ENCODE measurements at places on chromosomes 6 and 20.

- no peak for DNase-seq
Observed at GRCh38 chr6:53306819-53307347, 41.9 kb downstream of the ELOVL5 start.

- DNase-seq = peak; percentile 43
Observed at GRCh38 chr20:44805979-44806620, 4.2 kb downstream of the RIMS4 start.

GRCh38 chr20:18794428-18794787, 19.2 kb upstream of the SCP2D1 start:
- peak; percentile 26 for DNase-seq

DNA sequence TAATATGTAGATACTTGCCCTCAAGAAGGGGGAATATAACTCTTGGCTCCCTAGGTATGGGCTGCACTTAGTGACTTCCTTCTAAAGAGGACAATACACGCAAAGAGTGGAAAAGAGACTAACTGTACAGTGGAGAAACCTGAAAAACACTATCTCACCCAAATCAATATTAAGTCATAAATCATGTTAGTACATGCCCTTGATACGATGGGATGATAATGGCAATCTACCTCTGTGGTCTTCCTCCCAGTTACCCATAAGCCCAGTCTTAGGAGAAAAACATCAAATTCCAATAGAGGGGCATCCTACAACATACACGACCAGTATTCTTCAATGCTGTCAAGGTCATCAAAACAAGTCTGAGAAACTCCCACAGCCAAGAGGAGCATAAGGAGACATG, 1.3 kb downstream of the TRIM26 start:
- no peak for DNase-seq

DNA sequence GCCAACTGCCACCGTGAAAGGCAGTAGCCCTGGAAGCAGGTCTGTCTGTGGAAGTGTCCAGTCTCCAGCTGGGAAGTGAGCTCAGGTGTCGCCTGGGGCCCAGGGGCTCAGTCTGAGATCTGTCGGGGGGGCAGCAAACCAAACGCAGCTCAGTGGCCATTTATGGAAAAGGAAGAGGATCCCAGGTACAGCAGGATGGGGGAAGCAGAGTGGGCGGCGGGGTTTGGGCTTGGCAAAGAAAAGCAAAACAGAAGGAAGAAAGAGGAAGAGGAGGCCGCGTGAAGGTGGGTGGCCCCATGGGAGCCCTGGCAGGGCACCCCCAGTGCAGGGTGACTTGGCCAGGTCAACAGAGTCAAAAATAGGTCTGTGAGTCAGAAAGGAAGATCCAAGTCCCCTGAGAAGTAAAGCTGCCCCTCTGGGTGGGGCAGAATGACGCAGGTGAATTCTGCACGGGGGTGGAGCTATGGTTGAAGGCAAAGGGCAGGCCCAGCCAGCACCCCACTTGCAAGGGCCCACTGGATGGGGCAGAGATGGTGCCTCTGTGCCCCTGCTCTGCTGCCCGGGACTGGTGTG, 5.3 kb downstream of the PXDC1 start:
- no peak for DNase-seq

DNA sequence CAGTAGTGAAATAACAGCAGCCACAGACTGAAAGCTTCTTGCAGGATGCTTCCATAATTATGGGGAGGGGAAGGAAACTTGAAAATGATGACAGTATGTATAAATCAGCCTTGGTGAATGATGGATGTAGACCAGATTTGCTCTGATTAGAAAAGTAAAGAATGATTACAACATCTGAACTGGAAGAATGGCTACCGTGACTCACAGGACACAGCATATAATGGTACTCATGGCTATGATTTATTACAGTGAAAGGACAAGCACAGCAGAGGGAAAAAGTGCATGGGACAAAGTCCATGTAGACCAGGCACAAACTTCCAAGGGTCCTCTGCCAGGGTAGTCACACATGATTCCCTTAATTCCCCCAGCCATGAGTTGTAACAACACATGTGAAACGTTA, 70.7 kb upstream of the POPDC3 start:
- DNase-seq = no peak

- DNase-seq = no peak
Observed at GRCh38 chr6:169935348-169935718, 183.9 kb downstream of the ERMARD start.

DNA sequence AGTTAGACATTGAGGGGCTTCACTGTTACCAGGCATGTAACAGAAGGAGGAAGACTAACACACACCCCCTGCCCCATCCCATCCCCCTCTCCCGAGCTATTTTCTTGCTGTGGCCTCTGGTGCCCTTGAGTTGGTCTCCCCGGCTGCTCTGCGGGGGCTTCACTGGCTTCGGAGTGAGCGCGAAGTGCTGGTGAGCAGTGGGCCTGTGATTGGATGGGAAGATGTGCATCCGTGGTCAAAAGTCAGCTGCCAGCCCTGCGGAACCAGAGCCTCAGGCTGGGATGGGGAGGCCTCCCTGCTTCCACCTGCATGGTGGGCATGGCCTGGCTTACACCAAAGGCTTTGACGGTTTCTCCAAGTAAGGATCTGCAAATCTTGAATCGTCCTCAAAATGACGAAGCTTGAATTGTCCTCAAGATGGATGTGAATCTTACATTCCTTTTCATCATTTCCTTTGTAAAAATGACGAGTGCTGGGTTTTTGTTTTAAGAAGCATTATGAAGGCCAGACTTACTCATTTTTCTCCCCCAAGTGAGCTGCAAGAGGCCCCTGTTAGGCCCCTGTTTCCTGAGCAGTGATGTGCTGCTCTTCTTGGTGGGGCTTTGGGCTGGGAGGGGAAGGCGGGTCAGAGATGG, 23.7 kb downstream of the SPATA2 start:
- no peak for DNase-seq

- no peak for DNase-seq
Observed at GRCh38 chr20:59253779-59254319, 46.6 kb upstream of the EDN3 start.

DNA sequence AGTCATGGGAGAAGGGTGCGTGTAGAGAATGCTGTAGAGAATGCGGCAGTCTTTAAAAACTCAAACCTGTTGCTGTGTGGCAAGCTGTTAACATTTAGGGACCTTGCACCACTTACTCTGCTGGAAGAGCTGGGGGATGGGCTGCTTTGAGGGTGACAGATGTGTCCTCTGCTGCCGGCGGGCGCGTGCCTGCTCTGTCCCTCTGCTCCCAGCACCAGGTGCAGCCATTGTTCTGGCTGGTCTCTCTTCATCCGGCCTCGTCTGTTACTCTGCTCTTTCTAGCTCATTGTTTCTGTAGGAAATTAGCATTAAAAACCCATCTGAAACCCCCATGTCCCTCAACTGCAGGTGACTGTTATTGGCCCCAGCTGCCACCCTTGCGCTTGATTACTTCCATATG, 78.5 kb downstream of the CBFA2T2 start:
- peak; percentile 88 for DNase-seq

DNA sequence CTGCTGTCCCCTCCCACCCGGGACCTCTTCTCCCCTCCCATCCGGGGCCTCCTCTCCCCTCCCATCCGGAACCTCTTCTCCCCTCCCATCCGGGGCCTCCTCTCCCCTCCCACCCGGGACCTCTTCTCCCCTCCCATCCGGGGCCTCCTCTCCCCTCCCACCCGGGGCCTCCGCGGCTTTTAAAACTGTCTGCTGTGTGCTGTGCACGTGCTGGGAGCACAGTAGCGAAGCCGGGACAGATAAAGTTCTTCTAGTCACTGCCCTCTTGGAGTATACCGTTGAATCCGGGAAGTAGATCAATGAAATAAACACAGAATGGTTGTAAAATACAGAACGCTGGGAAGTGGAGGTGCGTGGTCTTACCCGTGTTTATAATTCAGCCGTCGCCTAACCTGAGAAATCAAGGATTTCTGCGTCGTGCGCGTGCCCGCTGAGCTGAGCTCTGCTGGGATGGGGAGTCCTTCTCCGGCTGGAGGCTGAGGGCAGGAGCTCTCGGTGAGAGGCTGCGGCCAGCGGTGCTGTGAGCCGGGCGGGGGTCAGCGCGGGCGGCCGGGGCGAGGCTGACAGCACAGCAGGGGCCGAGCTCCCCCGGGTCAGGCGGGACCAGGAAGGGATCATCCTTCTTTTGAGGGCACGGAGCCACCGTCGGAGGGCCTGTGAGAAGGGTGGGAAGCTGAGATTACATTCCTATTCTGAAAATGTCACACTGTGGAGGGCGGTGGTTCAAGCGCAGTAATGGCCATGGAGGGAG, 19.6 kb upstream of the KIF25 start:
- DNase-seq = no peak

GRCh38 chr20:50023116-50023805, 40.5 kb downstream of the SNAI1 start:
- no peak for DNase-seq

DNA sequence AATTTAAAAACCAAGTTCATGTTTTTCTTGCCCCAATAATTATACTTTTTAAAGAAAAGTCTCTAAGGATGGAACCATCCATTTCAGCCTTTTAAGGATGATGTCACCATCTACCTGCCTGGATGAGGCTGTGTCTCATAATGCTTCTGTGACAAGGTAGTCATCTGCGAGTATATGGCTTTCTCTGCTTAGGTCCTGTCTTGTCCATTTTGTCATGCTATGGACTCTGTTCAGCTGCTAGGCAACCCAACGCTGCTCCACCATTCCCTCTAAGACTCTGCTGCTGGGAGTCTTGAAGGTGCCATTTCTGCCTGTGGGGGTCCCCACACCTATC, 459.8 kb upstream of the RUNX2 start:
- DNase-seq = no peak

DNA sequence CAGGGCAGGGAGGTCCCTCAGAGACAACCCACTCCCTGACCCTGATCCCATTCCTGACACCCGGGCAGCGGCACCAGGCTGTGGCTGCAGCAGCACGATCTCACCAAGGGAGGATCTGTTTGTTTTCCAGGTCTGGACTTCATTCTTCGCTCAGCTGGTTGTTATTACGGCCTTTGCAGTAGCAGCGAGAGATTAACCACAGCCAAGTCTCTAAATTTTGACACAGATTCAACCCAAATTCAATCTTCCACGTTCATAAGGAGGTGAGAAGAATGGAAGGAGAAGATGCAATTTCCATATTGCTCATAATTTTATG, 91.1 kb upstream of the THBS2 start:
- DNase-seq = no peak

DNA sequence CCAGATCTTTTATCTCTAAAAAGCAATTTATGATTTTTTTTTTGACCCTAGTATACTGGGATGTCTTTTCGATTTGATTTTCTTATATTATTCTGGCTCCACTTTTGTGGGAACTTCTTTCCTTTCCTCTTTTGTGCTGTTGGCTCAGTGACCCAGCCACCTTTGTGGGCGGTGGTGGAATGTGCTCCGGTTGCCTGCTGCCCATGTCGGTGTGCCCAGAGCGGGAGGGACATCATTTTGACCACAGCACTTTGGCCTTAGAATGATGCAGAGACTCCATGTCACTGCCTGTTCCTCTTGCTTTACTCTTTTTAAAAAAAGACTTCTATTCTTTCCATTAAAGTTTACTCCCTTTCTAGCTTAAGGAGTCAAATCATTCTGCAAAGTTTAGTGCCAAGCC, 198.0 kb downstream of the FARS2 start:
- DNase-seq = no peak

DNA sequence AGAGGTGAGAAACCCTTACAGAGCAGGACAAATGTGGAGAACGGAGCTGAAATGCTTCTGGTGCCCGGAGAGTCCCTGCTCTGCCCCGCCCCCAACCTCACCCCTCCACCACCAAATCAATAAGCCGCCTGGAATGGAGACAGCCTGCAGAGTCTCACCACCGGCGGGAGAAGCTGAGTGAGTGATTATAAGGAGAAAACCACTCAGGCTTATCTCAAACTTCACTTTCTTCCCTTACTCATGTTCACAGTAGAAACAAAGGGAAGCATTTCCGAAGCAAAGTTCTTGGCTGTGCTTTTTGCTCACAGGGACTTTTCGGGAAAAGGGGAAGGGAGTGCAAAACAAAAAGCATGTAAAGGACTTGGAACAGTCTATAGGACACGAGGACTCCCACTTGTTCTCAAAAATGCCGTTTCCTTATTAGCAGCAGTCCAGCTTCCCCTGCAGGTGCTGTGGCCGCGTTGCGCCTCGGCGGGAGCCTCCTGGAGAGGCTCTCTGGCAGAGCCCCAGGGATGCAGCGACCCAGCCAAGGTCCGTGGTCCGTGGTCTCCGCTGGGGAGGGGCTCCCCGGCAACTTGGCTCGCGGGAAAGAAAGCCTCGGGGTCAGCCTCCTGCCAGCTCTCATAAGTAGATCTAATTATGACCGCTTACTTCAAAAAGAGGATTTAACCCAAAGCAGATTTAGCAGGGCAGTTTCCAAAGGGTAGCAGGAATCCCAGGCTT, 64.8 kb upstream of the TMEM30A start:
- DNase-seq = no peak

DNA sequence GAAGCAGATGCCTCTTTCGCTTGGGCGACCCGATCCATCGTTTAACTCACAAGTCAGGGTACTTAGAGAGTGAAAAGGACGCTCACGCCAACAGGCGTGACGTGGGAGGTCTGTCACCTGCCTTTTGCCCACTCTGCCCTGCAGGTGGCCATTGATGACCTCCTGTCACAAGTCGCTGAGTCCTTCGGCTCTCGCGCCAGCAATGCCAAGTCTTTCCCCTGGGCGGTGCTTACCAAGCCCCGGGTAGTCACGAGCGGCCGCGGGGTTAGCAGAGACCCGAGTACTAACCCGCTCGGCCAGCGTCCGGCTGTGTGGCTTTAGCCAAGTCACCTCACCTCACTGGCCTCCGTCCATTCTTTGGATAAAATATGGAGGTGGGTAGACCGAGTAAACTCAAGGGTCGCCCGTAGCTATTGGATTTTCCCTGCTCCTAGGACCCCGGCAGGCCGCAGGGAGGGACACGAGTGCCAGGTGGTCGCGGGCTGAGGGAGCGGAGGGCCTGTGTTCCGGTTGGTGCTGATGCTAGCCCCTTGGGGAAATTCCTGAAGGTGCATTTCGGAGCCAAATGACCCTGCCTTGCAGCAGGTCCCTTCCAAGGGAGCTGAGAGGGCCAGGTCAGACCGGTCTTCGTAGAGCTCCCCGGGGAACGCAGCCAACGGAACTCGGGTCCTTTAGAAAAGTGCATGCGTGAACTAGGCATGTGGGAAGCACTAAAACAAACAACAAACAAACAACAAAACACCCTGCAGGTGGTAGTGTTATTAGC, 668 bp downstream of the PKIB start:
- DNase-seq = peak; percentile 19

DNA sequence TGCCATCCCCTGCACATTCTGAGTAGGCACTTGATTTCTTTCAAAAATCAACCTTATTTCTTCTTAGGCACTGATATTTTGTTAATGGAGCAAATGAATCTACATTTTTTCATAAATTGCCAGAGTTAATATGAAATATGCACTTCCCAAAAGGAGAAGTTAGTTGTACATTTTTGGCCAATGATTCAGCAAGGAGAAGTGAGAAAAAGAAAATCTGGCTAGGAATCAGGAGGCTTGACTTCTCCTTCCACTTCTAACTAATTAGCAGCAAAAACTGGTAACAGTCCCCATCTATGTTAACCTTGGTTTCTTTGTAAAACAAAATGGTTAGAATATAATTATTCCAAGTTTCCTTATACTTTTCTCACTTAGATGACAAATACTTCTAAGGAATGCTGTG, 7.0 kb upstream of the DSE start:
- no peak for DNase-seq

- no peak for DNase-seq
Observed at GRCh38 chr6:2891768-2892170, 11.3 kb downstream of the SERPINB9 start.
